Fibroblast of skin of right quadriceps (primary cell): ENCODE measurements at places on chromosomes 2 and 18.

- no peak for DNase-seq
Measured at GRCh38 chr2:213627054-213627710, 342.9 kb downstream of the SPAG16 start.

- no peak for DNase-seq
Measured at GRCh38 chr18:23350188-23350587, 102.9 kb upstream of the RIOK3 start.

- no peak for DNase-seq
Measured at GRCh38 chr2:128028668-128029054, 802 bp upstream of the SAP130 start.

- DNase-seq = no peak
Measured at GRCh38 chr2:223232285-223232684, 180.3 kb downstream of the KCNE4 start.

- DNase-seq = no peak
Measured at GRCh38 chr2:26579723-26580040, 61.5 kb downstream of the CIB4 start.

DNA sequence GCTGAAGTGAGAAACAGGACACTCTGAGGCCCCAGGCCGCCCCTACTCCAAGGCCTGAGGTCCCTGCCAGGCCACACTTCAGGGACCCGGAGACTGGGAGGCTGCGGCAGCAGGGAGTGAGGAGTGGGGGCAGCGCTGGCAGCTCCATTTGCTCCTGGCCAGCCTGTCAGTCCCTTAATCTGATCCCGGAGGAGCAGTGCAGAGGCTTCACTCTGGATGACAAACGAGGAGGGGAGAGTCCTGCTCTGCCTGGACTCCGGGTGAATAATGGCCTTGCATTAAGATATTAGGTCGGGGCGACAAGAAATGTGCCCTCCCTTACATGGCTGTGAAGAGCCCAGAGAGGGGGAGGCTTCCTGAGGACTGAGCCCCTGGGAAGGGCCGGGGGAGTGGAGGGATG, 14.3 kb upstream of the PRSS56 start:
- DNase-seq = no peak

DNA sequence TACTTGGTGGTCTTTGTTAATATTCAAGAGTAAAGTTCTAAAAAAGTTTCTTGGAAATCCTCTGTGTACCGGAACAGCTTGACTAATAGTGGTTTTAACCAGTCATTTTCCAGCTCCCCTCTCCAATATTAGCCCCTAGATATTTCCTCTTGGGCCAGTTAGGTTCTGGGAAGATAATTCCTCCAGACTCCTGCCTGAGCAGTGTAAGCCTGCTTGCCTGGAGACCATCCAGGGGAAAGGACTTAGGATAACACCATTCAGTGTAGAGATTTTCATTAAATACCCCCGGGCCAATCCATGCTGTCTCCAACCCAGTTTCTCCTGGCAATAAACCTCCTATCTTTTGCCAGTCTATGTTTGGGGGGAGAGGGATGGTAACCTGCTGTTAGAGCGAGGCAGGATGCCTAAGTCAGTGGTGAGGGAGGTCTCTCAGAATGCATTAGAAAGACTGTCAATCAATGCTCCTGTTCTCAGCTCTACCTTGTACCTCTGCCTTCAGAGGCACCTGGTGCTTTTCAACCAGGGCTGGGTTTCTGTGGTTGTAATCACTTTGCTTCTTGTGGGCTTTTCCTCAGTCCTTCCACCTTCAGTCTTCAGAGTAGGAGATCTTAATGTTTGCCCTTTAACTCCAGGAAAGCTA, 186.4 kb downstream of the RNF152 start:
- no peak for DNase-seq

DNA sequence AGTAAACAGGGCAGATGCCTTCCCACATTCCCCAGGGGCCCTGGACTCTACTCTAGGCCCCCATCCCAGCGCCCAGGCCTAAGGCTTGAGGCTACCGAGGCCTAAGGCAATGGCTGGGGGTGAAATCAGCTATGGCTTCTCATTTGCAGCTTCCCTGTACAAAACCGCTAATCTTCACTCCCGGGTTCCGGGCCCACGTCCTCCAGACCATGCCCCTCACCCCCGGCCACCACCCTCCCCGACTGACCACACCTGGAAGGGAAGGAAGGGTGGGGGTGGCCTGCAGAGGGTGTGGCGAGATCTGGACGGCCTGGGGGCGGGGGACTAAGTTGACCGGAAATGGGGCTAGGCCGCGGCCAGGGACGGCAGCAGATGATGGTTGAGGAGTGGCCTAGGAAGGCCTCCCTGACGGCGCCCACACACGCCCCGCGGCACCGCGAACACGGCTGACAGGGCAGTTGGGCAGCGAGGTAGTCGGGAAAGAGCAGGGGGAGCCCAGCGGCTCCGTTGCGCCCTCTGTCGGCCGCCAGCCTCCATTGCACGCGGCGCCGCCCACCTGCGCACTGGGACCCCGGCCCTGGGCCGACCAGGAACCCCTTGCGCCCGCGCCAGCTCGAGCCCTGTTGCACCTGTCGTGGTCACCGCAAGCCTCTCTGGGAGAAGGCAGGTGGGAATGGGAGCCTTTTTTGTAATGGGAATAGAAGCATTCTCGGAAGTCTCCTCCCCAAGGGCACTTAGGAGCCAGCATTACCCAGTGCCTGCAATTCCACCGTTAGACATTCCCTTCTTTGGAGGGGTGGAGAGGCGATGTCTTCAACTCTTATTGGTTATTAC, 117.1 kb upstream of the STPG4 start:
- peak; percentile 31 for DNase-seq
